ENCODE measurements at places on chromosomes 7 and 10.

GRCh38 chr7:1531979-1532455 is 1.5 kb downstream of the MAFK start:
- DNase-seq, result no peak

GRCh38 chr10:13911821-13912520 is 325.2 kb downstream of the PRPF18 start:
- no peak for DNase-seq

- DNase-seq, result no peak
Measured at GRCh38 chr10:75857269-75857846, 425.9 kb downstream of the LRMDA start.

DNA sequence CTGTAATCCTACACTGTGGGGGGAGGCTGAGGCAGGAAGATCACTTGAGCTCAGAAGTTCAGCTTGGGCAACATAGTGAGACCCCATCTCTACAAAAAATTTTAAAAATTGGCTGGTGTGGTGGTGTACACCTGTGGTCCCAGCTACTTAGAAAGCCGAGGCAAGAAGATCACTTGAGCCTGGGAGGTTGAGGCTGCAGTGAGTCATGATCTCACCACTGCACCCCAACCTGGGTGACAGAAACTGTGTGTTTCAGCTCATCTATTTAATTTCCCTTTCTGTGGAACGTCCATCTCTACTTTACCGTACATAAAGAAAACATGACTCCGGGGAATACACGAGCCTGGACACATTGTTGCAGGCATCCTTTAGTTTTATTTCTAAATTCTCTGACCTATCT is 354.6 kb upstream of the PLXDC2 start:
- no peak for DNase-seq

- DNase-seq, result no peak
Measured at GRCh38 chr10:96619120-96619519, 32.3 kb upstream of the TM9SF3 start.

DNA sequence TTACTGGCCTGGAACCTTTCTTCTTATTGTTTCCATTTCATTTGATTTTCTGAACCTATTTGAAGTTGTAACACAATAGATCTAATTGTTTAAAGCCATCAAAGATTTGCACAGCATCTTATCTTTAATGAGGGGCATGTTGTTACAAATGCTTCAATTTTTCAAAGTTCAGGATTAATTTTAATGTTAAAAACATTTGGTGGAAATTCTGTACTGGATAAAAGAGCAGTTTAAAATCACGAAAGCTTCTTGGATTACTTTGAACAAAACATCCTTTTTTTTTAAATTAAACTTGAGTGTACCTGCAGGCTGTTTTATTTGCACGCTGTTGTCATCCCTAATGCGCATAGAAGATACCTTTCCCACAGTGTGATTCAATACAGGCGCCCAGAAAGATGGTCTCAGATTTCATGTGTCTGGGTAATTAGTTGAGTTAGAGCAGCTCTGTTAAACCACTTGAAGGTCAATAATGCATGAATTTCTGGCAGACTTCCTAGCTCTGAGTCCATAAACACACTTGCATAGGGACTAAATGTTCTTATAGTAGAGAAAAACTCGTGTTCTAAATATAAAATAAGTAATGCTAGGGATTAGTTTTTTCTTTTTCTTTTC is 29.3 kb upstream of the DDX50 start:
- peak; percentile 97 for DNase-seq

- DNase-seq, result no peak
Measured at GRCh38 chr10:1180836-1181235, 124.7 kb downstream of the WDR37 start.

Measured in adipocyte (in vitro differentiated cells).